ENCODE measurements at places on chromosomes 12 and 14.

DNA sequence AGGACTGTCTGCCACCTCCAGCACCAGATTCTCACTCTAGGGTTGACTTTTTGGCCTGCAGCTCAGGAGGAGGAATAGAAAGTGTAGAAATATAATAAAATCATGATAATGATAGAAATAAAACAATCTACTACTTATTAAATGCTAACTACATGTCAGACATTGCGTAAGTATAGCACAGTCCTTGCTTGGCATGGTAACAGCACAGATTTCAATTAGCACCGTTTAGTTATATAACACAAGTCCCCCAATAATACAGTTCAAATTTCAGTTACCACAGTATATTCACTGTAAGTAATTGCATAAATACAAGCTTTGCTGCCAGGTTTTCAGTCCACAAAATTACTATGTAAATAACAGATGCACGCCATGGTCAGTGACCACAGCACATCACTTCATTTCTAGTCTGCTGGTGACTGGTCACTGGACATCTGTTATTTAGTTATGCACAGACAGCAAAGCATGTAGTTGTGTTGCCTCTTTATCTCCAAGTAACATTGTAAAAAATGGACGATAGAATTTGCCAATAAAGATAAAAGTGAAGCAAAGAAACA lies 6.5 kb upstream of the GLT8D2 start:
- no peak for DNase-seq

GRCh38 chr14:95389471-95390011 lies 69.8 kb upstream of the CLMN start:
- no peak for DNase-seq

- DNase-seq = no peak
Measured at GRCh38 chr14:67559639-67560038, 26.5 kb downstream of the PLEKHH1 start.

DNA sequence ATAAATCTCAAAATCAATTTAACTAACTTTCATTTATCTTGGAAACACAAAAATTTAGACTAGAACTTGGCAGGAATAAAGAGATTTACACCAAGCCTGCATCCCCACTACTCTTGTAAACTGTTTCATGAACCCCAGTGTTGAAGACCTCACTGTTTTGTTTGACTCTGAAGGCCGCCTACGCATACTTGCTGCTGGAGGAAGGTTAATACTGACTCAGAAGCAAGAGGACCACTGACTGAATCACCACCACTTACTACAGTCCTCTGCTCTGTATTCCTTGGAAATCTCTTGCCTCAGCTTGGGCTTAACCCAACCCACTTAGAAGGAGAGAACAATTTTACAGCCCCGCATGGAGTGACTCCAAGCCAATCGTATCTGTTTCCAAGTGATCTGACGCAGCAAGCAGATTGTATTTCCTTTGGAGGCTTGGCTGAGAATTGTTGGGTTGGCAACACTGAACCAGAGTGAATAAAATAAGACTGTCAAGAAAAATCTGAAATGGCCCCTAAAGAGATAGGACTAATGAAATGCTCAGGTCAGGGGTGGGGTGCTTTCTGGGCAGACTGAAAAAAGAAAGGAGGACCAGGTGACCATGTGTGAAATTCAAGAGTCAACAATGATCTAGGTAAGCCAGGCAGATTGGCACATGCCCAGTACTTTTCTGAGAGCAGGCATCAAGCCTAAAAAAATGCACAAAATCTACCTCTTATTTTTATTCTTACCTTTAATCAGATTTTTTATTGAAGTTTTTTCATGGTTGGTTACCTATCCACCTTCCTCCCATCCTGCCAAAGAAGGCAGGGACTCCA lies 248.6 kb downstream of the ZFP36L1 start:
- no peak for DNase-seq

DNA sequence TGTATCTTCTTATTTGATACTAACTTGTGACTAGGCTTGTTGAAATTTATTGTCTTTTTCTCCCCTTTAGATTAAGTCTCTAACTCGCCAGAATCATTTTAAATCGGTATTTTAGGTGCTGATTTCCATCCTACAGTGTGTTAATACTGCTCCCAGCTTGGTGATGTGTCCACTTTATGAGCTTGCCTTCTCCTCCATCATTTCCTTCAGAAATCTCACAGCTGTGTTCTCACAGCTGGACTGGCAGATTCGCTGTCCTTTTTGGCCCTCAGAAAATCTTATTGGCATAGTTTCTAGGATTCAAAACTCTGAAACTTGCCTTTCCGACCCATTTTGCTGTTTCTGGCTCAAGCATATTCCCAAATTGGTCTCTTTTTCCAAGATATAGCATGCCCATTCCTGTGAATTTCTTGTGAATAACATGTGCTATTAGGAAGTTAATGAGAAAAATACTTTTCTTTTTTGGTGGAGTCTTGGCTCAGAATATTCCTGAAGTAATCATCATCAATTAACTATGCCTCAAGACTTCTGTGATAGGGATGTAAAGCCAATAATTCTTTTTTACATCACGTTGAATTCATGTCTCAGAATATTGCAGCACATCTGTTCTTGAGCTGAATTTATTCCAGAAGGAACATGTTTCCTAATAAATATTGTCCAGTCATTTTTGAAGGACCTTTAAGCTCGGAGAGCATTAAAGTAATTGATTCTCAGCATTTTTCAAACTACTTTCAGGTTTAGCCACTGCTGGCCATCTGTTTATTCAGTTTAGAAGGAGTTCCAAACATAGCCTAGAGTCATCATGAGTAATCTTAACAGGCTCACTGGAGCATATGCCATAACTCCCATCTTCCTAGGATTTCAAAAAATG lies 50.0 kb upstream of the USP44 start:
- no peak for DNase-seq

GRCh38 chr14:21913759-21914158 lies 240.1 kb upstream of the OR4E1 start:
- DNase-seq = peak; percentile 80

GRCh38 chr12:54018468-54018984 lies 9.7 kb upstream of the HOXC6 start:
- DNase-seq = no peak

DNA sequence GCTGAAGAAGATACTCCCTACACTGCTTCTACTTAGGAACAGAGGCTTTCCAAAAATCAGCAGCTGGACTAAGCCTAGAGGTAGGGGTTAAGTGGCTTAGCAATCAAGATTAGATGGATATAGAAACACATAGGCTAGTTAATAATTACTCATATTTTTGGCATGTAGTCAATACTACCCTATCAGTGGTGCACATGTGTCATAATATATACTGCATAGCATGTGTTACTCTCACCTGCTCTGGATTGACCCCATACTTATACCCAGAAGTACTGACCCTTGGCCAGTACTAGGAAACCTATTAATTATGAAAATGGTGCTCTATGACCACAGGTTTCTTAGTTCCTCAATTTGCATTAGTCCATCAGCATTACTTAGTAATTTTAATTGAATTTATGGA lies 528.4 kb upstream of the LMO3 start:
- no peak for DNase-seq

DNA sequence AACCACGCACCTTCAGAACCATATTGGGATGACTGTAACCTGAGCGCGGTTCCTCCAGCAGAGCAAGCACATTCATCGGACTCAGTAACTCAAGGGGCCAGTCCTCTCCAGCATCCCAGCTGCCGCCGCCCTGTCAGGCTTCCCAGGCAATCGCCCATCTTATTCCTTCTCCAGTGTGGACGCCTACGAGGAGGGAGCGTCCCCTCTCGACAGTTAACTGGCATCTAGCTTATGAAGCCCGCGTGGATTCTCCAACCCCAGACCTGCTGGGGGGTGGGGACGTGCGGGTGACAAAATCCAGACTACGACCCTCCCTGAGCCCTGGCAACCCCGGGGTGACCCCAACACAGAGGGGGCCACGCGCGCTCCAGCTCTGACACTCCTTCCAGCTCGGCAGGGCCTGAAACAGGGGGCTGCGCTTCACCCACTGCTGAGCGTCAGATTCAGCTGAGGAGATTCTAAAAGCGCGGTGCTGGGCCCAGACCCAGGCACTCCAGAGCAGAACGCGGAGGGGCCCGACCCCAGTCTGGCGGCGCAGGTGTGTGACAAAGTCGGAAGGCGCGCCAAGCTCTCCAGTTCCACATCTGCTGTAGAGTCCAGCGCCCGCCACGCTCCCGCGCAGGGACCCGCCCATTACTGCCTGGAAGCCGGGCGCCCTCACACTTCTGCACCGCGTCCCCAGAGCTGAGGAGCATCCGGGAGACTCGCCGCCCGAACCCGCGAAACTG lies 43.9 kb upstream of the ESR2 start:
- no peak for DNase-seq

DNA sequence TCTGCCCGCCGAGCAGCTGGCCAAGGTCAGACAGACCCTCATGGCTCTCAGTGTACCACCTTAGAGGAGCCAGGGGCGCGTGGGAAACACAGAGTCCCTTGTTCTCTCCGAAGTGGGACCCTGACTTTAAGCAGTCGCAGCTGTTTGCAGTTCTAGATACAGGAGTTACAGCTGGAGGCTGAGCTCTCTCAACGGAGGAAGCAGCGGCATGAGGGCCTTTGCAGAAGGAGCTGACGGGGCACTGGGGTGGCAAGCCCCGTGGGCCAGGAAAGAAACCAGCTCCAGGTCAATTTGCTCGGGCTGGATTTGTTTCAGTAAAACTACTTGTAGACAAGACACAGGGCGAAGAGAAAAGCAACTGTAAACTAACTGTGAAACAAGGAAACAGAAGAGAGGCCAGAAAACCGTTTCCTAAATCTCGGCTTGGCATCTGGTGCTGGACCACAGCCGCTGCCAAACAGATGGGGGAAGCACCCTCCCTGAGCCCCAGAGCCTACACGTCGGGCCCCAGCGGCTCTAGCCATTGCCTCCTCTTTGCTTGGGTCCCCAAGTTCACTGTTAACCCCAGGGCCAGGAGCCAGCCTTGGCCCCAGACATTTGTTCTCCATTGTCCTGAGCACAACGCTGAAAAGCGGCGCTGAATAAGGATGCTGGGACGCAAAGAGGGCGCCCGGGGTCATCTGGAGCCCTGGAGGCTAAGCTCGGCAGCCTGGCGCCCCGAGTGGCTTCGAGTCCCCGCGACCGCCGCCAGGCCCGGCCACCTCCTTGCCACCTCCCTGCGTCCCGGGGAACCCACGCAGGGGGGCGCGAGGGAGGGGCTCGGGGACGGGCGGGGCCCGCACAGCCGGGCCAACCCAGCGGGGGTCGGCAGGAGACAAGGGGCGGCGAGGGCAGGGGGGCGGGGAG lies 914 bp upstream of the PACS2 start:
- DNase-seq = no peak

DNA sequence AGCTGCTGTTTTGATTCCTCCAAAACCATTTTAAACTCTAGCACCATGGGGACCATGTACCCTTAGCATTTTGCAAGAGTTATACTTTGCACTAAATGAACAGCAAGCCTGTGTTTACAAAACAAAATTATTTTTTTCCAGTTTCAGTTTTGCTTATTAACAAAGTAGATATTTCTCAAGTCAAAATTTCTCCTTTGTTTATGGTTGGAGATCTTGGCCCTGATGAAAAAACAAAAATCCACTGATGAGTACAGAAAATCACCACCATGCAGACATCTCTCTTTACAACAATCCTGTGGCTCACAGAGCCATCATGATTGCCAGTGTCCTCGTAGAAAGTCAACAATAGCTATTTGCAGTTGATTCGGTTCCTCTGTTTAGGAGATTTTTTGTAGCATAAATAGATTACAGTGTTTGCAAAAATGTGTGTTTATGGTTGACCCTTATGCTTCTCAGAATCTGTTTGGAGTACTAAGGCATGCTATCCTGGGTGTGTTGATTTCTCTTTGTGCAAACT lies 201.1 kb upstream of the NUDT4 start:
- DNase-seq = no peak

- DNase-seq = no peak
Measured at GRCh38 chr14:93063393-93063792, 52.3 kb downstream of the ITPK1 start.

DNA sequence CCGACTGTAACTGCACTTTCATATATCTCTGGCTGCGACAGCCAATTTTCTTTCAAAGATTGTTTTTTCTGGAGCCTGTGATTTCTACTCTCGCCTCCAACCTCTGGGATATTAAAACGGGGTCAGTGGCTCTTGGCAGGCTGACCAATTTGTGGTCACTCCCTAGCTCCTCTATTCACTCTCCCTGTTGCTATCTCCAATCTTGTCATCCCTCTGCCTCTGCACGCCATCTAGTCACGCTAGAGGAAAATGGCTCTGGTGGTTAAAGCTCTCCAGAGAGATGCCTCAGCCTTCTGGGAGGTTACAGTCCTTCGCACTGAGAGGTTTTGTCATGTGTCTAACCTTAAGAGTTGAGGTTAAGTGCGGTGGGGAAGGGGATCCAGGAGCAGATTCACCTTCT lies 59.8 kb upstream of the CISTR start:
- no peak for DNase-seq

DNA sequence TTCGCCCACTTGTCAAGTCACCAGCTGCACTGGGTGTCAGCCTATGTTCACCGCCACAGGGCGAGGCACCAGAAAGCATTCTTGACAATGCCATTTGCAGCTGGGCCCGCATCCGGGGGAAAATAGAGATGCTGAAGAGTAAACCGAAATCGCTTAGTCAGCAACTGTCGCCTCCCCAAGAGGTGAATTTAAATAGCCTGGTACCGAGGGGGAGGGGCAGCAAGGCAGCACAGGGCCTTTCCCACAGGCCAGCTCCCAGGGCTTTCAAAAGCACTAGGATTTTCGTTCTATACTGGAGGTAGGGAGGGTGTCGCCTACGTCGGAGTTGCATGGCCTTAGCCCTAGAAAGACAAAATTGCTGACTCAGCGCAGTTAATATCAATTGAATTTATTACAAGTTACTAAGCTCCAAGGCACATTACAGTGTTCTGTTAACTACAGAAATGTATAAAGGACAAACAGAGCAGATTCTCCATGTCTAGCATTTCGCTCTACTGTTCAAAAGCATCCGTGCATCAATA lies 4.3 kb downstream of the IRF2BPL start:
- peak; percentile 43 for DNase-seq

GRCh38 chr12:114662512-114663177 lies 21.3 kb downstream of the TBX3 start:
- DNase-seq = peak; percentile 38

DNA sequence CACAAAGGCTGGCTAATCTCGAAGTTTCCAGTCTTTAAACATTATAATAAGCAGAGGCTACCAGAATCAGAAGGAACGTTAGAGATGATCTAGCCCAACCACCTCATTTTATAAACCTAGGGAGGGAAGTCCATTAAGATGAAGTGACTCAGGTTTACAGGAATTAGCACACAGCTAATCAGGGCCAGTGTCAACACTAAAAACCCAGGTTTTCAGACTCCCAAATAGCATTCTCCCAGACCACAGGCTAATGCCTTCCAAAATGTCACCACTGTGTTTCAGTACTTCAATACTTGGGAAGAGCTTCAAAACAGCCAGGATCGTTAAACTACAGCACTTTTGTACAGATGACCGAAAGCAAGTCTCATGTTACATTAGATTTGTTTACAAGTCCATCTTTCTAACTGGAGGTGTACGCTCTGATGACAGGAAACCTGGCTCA lies 89.2 kb downstream of the FOXN3 start:
- no peak for DNase-seq

DNA sequence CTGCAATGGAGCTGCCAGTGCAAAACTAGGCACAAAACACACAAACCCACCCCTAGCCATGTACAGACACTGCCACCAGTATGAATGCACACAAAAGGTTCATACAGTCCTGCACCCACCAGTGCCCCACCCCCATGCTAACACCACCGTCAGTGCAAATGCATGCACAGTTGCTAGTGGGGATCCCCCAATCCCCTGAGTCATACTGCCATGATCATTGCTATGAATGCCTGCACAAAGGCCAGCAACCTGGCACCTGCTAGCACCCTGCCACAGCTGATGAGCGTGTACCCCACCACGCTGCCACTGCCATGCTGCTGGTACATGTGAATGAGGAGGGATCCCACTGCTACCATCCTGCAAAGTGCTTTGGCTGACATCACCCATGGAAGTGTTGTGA lies 23.9 kb downstream of the PZP start:
- DNase-seq = no peak

Data from activated gamma-delta T cell treated with Interleukin-2 at 50 U/mL for 16 hours (primary cell).